ENCODE measurements at places on chromosomes 3 and 15. TPM values are rescaled to one million over a fixed set of nuclear protein-coding genes. Genes with fewer than 3 reads are reported as not detected.

The ISY1 gene
- polyA plus RNA-seq, result 39.0 TPM

The SERINC4 gene
- polyA plus RNA-seq, result 0.46 TPM

The MKRN3 gene
- polyA plus RNA-seq, result 2.9 TPM

The COX5A gene
- polyA plus RNA-seq, result not detected

All from muscle of arm (tissue), 14 donors.